Esophagus squamous epithelium (tissue), 5 donors: ENCODE measurements at places on chromosomes 5 and 9. TPM values are rescaled to one million over a fixed set of nuclear protein-coding genes. Genes with fewer than 3 reads are reported as not detected.

Gene RPL12
- 2,452 TPM for total RNA-seq

Gene FAM78A
- 2.9 TPM for total RNA-seq

Gene GRIA1
- 0.12 TPM for total RNA-seq

Gene FYB1
- 2.8 TPM for total RNA-seq

Gene NR5A1
- total RNA-seq = not detected

Gene OBP2B
- total RNA-seq = not detected

Gene IGIP
- total RNA-seq = 12.4 TPM

Gene FOXD4L6
- total RNA-seq = not detected

Gene SLC36A2
- total RNA-seq = not detected

Gene CARD6
- 19.8 TPM for total RNA-seq

Gene CDH6
- total RNA-seq = 5.0 TPM

Gene UBE2QL1
- total RNA-seq = 1.5 TPM

Gene SMIM33
- not detected for total RNA-seq

Gene CARTPT
- total RNA-seq = not detected

Gene RASEF
- total RNA-seq = 9.1 TPM

Gene RETREG1
- 0.68 TPM for total RNA-seq

Gene ADRB2
- total RNA-seq = 12.5 TPM

Gene TMEM252
- not detected for total RNA-seq

Gene BTF3
- 654 TPM for total RNA-seq
